Activated CD4-positive, alpha-beta T cell treated with anti-CD3 and anti-CD28 coated beads, Interleukin-2, Interleukin-4, amounts not matched to agents 100 ng/mL and 50 ng/mL, durations not matched to agents 16 hours and 8 hours (primary cell): ENCODE measurements at places on chromosomes 16 and 17.

DNA sequence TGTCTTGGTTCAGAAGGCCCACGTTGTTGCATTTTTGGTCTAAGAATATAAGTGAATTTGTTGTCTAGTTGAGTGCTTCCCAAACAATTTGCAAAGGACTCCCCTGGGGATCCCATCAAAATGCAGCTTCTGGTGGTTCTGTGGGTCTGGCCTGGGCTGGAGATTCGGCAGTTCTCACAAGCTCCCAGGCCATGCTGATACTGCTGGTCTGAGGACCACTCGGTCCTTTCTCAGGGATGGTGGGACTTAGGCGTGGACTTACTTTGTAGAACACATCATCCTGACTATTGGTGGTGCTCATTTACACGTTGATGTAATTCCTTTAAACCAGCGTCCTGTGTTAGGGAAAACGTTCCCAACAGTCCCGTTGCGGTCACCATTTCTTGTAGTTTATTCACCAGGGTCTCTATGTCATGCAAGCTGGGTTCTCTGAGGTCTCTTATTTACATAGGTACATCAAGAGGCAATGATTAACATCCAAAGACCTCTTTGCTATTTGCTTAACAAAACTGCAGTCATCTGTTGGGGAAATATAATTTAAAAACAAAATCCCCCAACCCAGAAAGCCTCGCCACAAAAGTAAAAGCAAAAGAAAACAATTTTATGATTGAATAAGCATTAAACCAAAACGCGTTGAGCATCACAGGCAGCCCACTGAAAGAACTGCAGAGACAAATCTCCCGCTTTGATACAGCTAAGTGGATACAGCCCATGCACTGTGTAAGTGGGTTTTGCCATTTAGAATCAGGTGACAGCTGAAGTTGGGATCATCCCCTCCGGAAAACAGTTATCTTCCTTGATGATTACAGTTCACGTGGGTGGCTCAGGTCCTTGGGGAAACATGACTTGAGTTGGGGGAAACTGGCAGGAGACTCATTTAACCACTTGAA, 39.0 kb upstream of the SEC14L1 start:
- DNase-seq: no peak

GRCh38 chr16:64225036-64225435, 896.8 kb downstream of the CDH11 start:
- no peak for DNase-seq

- peak; percentile 20 for DNase-seq
These were observed 662 bp downstream of the WIPF2 start for GRCh38 chr17:40219594-40220338.

DNA sequence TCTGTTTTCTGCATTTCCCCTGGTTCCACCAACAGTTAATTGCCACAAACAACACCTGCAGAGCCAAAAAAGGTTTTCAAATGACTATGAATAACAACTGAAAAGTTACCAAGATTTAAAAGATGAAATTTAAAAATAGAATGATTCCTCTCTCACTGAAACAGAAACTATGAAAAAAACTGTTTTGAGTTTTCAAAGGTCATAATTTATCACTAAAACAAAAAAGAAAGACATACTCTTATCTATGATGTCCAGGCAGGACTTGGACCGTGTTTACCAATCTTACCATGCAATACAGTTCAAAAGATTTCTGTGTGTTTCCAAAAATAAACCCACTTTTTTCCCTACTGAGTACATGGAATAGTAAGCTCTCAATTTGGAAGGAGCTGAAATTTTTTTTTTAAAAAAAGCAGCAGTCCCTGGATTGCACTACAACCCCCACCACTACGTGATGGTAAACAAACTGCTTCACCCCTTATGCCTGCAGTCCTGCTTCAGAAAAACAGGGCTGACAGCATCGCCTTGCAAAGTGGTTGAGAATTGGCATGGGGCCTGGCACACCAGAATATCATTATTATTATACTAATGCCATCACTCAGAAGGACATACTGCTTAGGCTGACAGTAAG, 8.5 kb downstream of the TXNDC11 start:
- DNase-seq: peak; percentile 30

- DNase-seq: no peak
These were observed 206.1 kb downstream of the HAPSTR1 start for GRCh38 chr16:9297437-9298113.

GRCh38 chr16:85888405-85889331, 10.3 kb upstream of the IRF8 start:
- peak; percentile 76 for DNase-seq

DNA sequence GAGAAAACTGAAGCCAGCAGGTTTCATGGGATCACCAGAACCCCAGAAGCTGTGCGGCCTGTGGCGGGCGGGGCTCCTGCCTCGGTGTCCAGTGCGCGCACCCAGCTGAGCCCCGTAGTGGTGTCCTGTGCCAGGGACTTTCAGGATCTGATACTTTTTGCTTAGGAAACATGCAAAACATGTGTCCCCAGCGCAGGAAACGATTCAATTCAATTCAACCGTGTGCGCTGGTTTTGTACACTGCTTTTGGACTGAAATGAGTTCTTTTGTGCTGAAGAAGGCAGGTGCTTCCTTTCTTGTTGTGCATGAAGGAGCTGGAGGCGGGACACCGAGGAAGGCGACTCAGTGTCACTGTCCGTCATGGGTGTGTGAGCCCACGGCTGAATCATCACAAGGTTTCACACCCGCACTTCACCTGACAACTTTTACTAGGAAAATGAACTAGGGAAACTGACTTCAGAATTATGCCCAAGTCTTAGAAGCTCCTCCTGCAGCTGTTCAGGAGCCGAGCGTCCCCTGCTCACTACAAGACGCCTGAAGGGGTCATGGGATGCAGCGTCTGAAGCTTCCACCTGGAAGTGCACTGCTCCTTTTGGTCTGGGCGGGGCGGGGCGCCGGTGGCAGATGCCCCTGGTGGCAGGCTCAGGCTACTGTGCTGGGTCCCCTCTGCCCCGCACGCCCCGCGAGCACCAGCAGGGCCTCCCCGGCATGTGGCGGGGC, 31.4 kb upstream of the ZNF750 start:
- no peak for DNase-seq
